ENCODE measurements at places on chromosomes 7 and 10.

DNA sequence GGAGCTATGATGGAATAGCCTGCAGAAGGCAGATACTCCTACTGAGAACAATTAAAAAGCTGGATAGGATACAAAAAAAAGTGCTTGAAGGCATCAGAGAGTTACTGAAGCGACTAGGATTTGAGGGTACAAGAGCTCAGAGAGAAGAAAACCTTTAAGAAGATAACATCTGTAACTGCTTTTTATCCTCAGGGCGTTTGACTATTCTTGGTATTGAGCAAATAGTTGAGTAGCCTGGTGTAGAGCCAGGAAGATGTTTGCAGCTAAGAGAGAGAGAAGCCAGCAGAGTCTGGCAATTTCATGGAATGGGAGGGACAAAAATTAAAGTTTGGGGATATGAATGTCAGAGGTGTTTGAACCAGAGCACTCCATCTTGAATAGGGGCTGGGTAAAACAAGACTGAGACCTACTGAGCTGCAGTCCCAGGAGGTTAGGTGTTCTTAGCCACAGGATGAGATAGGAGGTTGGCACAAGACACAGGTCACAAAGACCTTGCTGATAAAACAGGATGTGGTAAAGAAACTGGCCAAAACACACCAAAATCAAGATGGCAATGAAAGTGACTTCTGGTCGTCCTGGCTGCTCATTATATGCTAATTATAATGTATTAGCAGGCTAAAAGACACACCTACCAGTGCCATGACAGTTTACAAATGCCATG is 428.8 kb downstream of the SH2D4B start:
- no peak for DNase-seq

DNA sequence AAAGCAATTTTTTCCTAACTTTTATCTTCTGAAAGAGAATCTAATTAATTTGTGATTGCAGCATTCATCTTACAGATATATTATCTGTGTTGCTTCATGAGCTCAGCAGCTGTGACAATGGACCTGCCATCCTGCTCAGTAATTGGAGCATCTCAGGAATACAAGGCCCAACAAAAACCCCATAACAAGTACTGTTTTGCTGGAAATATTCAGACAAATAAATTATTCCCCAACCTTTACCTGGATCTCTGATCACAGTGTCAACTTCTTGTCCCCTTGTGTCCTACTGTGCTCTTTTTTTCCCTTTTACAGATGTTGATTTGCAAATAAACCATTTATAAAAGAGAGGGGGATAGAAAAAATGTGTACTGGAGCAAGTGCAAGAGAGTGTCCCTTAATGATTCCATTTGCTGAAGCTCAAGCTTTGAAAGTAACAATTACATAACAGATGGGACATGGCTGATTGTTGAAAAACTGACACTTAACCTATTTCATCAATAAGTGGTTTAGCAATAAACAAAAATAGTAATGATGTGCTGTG is 1063.4 kb upstream of the GHITM start:
- no peak for DNase-seq

GRCh38 chr7:73811760-73812168 is 19.0 kb upstream of the CLDN4 start:
- no peak for DNase-seq

DNA sequence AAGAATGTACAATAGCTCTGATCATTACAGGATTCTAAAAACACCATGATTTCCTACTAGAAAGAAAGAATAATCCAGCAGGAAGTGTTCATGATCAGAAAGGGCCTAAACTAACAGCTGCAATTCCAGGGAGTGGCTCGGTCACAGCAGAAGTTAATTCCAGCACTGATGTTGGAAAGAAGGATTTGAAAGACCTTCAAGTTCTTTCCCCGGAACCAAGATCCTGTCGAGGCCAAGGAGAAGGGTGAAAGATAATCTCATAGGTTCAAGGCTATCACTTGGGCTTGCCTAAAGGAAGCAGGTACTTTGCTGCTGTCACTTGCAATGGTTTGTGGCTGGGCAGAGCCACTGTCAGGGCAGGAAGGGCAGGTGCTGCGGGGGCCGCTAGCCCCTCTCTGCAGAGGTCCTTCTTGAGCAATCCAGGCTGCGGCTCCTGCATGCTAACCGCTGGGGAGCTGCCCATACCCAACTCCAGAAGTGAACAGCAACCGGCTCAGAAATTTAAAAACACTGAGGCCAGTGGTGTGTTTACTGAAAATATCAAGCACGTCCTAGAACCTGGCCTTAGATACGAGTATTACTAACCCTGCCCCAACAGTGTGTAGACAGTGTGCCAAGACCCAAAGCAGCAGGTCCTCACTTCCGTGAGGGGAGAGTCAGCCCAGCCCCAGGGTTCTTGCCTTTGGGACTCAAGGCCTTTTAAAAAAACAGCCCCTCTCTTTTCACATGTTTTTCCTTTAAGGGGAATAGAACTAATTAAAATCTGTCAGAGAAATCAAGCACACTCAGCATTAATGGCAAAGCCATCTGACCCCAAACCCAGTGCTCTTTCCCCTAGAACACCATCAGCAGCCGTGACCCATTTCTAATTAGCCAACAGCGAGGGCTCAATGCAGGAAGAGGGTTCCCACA is 76.8 kb downstream of the VIPR2 start:
- DNase-seq, result no peak

DNA sequence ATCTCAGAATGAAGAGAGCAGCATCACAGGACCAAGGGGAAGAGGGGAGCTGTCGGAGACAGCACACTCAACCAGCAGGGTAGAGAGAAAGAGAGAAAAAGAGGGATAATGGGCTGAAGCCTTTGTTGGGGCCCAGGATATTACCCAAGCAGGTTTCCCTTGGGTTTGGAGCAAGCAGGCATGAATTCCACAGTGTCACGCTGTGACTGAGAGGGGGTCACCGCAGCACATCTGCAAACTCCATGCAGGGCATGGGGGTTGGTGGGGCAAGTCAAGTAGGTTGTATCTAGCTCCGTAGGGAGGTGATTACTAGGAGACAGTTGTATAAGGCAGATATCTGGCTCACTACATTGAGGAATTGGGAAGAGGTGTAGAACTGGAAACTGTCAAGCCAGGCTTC is 42.2 kb upstream of the SEMA3E start:
- DNase-seq, result no peak
